G401 (cell line): ENCODE measurements at places on chromosomes 3 and 15.
A peak's percentile ranks its signal among the peaks of the same experiment; 100 is the strongest.

- no peak for DNase-seq
These were observed 110.4 kb upstream of the PFN2 start for GRCh38 chr3:150081084-150081483.

DNA sequence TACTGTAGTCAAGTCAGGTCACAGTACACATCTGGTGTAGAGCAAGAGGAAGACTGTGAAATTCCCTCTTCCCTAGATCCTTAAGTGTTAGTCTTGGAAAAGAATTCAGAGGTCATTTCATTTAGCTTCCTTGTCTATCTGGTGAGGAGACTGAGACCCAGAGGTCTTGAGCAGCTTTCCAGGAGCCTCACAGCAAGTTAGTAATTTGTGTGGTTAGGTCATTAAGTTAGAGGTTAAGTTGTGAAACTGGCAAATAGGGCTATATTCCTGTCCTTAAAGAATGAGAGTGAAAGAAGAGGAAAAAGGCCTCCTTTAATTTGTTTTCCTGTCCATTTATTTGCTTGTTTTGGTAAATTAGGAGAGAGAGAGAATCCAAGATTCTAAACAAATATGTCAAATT is 9.0 kb downstream of the PODXL2 start:
- DNase-seq = no peak

DNA sequence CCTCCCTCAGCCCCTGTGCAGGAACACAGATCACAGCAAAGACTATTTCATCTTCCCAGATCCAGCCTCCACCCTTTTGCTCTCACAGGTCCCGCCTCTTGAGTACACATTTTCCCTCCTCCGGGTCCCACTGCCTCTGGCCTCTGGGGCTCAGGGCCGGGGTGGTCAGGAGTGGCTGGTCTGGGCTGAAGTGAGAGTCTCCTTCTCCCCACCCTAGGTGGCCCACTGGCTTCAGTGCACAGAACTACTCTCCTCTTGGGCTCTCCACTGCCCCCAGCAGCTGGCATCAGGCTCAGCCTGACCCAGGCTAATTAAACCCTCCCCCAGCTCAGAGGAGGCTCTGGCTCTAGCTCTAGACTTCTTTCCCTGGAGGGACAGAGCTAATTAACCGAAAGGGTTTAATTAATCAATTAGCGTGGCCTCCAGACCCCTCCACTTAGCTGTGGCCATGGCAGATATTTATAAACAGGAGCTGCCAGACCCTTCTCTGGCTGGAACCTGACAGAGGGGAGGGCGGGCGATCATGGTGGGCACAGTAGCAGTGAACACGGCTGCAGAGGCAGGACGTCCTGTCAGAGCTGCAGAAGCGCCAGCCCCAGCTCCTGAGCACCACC is 15.1 kb downstream of the DUSP7 start:
- no peak for DNase-seq

- DNase-seq = peak; percentile 96
These were observed 33.3 kb upstream of the VPS33B start for GRCh38 chr15:91055548-91056331.

GRCh38 chr15:25864966-25865365 is 1.8 kb upstream of the ATP10A start:
- DNase-seq = no peak
